Activated naive CD4-positive, alpha-beta T cell treated with anti-CD3 and anti-CD28 coated beads, Interleukin-2, amount 50 U/mL, for 72 hours (primary cell): ENCODE measurements at places on chromosomes 16 and 17. TPM values are rescaled to one million over a fixed set of nuclear protein-coding genes. Genes with fewer than 3 reads are reported as not detected.

Gene PPP1R9B
- 74.4 TPM for total RNA-seq

DNA sequence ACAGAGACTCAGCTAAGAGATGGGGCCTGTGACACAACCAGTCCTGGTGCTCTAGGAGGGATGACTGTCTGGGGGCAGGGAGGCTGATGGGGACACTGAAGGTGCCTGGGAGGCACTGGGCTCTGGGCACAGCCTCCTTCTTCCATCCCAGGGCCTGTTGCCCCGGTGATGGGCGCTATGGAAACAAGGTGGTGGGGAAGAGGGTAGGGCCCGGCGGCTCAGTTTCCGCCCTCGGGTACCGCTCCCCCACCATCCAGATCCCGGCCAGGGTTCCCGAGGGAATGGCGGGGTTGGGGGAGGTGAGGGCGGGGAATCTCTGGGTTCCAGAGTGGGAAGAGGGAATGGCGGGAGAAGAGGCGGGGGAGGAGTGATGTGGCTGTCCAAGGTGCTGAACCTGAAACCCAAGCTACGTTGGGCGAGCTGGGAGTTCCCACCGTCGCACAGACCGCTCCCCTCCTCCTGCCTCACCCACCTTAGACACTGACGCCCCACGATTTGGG is 981 bp downstream of the KCNH4 start:
- no peak for DNase-seq

Gene MAP3K3
- 28.3 TPM for total RNA-seq

GRCh38 chr16:11333702-11334101 is 11.6 kb upstream of the RMI2 start:
- DNase-seq, result no peak

- DNase-seq, result no peak
These were observed 195.7 kb upstream of the TOX3 start for GRCh38 chr16:52742608-52743170.

DNA sequence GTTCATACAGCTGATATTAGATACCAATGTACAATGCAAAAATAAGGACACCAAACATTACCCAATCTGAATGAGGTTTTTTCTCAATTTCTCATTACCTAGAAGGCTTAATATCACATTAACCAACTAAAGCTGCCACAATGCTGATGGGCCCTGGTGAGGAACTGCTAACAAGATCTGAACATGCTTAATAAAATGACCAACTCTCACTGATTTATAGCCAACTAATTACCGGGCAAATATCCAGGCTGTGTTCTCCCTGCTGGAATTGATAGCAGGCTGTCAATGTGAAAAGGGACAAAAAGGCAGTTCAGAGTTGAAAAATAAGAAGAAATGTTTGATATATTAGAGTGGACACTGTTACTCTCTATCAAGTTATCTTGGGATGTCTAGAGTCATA is 124.6 kb downstream of the TOX3 start:
- no peak for DNase-seq

DNA sequence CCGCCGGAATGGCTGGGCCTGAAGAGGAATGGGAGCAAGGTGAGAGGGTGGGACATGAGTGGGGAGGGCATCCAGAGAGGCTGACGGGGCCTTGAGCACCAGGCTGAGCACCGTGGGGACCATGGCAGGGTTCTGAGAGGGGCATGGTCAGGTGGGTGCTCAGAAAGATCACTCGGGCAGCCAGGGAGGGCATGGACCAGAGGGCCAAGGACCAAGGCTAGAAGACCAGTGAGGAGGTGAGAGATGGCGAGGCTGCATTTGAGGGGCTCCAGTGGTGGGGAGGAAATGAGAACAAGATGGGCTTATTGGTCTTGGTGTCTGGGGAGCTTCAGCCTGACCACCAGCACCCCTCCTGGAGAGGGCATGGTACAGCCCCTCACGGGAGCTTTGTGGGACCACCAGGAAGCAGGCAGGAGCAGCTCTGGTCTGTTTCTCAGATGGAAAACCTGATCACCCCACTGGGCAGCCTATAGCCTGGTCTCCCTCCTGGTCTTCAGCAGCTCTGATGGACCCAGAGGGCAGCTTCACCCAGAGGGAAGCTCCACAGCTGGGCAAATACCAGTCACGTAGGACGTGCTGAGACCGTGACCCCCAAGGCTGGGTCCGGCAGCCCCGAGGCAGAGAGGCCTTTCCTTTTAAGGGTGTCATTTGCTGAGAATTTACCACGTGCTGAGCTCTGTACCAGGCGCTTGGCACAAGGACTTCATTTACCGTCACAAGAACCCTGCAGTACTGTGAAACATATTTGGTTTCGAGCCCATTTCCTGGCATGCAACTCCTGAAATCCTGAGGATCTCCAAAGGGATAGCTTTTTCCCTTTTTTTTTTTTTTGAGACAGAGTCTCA is 11.4 kb upstream of the NCBP3 start:
- DNase-seq, result no peak

GRCh38 chr17:8941980-8942622 is 23.4 kb downstream of the PIK3R5 start:
- no peak for DNase-seq

DNA sequence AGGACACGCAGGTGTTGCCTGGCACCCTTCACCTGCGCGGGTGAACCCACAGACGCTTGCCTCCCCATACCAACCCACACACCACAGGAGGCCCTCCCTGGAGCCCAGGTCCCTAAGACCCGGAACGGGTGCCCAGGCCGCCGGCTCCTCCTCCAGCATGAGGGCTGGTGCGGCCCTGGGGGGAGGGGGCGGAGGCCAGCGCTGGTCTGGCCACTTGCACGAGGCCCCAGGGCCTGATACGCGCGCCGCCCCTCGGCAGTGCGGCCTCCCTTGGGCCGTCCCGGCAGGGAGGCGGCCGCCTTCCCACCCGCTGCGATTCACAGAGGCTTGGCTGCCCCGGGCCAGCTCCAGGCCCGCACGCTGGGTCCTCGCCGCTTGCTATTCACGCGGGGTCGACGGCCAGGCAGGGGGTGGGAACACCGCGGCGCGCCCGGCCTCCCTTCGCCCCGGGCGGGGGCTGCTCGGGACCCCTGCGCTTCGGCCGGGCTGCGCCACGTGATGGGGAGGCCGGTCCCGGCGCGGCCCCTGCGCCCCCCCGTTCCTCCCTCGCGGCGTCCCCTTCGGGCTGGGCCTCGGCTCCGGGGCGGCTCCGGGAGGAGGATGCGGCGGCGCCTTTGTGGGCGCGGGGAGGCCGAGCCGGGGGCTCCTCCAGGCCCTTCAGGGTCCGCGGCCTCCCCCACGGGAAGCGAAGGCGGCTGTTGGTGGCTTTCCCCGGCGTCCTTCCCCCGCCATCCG is 685 bp downstream of the FASN start:
- no peak for DNase-seq

- no peak for DNase-seq
These were observed 13.5 kb upstream of the ADAM11 start for GRCh38 chr17:44745301-44745700.

GRCh38 chr17:3772764-3773163 is 28.2 kb downstream of the ITGAE start:
- no peak for DNase-seq

DNA sequence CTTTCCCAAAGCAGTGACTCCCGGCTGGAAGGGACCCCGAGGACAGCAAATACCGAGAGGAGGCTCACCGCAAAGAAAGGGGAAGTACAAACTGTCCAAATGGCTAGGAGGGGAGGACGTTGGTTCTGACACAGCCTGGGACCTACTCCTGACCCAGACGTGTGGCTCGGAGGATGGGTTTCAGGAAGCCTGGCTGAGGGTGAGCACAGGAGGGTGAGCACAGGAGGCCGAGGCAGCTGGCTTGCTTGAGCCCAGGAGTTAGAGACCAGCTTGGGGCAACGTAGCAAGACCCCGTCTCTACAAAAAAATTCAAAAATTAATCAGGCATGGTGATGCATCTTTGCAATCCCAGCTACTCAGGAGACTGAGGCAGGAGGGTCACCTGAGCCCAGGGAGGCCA is 83.2 kb downstream of the C16orf78 start:
- DNase-seq, result no peak

GRCh38 chr17:81715872-81716673 is 4.0 kb downstream of the SLC25A10 start:
- no peak for DNase-seq

Gene HBA1
- total RNA-seq, result not detected

Gene CCDC200
- total RNA-seq, result 0.48 TPM

Gene IL17C
- total RNA-seq, result not detected

Gene ZSCAN10
- 0.68 TPM for total RNA-seq
